ENCODE measurements at places on chromosomes 16 and 17. TPM values are rescaled to one million over a fixed set of nuclear protein-coding genes. Genes with fewer than 3 reads are reported as not detected.

PIK3R5 gene
- 46.8 TPM for total RNA-seq

MRM3 gene
- 29.3 TPM for total RNA-seq

PRAC1 gene
- not detected for total RNA-seq

ZG16B gene
- 8.6 TPM for total RNA-seq

DNA sequence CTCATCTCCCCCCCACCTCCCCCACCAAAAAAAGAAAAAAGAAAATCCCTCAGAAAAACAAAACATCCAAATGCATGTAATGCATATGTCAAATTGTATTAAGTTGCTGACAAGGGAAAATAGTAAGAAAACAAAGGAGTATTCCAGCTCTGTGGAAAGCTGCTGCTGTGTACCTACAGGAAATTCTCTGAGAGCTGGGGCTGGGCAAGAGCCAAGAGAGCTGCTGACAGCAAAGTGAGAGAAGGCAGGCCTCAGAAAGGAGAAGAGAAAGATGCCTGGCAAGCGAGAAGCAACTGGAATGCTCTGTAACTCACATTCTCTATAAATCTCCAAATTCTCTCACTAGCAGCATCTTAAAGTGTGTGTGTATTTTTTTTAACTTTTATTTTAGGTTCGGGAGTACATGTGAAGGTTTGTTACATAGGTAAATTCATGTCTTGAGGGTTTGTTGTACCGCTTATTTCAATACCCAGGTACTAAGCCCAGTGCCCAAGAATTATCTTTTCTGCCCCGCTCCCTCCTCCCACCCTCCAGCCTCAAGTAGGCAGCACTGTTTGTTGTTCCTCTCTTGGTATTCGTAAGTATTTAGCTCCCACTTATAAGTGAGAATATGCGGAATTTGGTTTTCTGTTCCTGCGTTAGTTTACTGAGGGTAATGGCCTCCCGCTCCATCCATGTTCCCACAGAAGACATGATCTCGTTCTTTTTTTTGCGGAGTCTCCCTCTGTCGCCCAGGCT lies 24.4 kb downstream of the CNTROB start:
- no peak for DNase-seq

- DNase-seq = peak; percentile 80
Observed at GRCh38 chr17:65556014-65556909, 5.2 kb downstream of the AXIN2 start.

- no peak for DNase-seq
Observed at GRCh38 chr16:4682084-4682591, 11.2 kb upstream of the NUDT16L1 start.

DNA sequence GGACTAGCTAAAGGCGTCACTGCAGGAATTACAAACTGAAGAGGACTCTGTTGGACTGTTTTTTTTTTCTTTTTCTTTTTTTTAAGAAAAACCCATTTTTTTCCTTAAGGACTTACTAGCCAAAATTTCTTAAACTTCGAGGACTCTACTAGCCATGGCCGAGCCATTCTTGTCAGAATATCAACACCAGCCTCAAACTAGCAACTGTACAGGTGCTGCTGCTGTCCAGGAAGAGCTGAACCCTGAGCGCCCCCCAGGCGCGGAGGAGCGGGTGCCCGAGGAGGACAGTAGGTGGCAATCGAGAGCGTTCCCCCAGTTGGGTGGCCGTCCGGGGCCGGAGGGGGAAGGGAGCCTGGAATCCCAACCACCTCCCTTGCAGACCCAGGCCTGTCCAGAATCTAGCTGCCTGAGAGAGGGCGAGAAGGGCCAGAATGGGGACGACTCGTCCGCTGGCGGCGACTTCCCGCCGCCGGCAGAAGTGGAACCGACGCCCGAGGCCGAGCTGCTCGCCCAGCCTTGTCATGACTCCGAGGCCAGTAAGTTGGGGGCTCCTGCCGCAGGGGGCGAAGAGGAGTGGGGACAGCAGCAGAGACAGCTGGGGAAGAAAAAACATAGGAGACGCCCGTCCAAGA lies 878 bp downstream of the HEXIM1 start:
- peak; percentile 77 for DNase-seq

GRCh38 chr17:39450051-39450450 lies 1.0 kb downstream of the MED1 start:
- no peak for DNase-seq

DNA sequence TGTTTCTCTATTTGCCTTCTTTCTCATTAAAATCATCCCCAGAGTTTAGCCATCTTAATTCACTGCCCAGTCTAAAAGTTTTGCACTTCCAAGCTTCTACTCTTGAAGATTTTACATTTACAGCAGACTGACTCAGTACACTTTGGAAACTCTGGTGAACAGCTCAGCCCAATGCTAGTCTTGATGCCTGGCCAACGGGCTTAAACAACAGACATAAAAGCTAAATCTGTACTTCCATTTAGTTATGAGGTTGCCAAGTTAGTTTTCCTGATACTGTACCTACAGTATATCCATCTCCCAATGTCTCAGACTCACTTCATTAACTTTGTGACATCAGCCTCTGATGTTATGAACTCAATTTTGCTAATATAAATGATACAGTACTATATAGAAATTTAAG lies 891.8 kb upstream of the SOX9 start:
- no peak for DNase-seq

- DNase-seq = no peak
Observed at GRCh38 chr16:53187775-53188174, 133.0 kb downstream of the CHD9 start.

DNA sequence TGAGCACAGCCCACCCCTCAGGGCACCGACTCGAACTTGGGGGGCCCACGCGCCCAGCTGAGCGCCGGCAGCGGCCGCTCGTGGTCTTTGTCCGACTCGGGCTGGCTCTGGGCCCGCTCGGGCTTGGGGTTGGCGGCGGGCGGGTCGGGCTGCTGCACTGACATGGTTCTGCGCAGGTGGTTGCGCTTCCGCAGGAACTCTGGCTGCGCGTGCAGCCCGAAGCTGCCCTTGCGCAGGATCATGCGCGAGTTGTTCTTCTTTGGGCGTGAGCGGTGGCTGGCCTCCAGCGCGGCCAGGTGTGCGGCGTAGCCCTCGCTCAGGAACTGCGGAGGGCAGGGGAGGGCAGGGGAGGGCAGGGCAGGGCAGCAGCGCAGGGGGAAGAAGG lies 11.1 kb downstream of the PIMREG start:
- peak; percentile 16 for DNase-seq

GRCh38 chr16:4240624-4241023 lies 1.3 kb downstream of the SRL start:
- no peak for DNase-seq

- DNase-seq = no peak
Observed at GRCh38 chr17:17810084-17810894, 26.5 kb downstream of the SREBF1 start.
